ENCODE measurements at places on chromosomes 6 and 20.

- DNase-seq = no peak
These were observed 27.1 kb downstream of the PRND start for GRCh38 chr20:4748847-4749246.

GRCh38 chr20:23374441-23374840 lies 12.5 kb downstream of the GZF1 start:
- no peak for DNase-seq

- DNase-seq = no peak
These were observed 215.7 kb downstream of the CDC5L start for GRCh38 chr6:44603044-44603686.

- DNase-seq = no peak
These were observed 42.2 kb downstream of the FLRT3 start for GRCh38 chr20:14295238-14295637.

DNA sequence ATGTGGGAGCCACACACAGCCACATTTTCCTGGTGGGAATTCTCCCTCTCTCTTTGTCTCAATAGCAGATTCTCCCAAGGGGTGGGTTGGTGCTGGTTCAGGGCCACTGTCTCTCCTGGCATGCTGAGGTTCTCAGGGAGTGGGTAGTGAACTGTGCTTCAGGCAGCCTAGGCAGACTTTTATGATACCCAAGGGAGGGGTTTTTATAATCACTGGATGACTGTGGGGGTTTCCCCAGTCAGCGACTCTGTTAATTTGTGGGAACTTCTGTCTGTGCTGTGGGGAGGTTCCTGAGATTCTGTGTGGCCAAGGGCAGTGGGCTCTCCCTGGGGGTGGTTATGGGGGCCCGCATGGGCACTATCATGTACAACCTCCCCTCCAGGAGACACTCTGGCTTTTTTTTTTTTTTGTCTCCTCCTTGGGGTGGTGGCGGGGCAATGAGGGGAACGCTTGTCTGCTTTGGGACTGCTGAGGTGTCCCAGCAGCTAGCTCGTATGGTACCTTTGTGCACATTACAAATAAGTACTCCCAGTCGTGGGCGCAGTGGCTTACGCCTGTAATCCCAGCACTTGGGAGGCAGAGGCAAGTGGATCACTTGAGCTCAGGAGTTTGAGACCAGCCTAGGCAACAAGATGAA lies 10.0 kb downstream of the PTK7 start:
- DNase-seq = no peak

- DNase-seq = no peak
These were observed 47.8 kb downstream of the ELOVL5 start for GRCh38 chr6:53300656-53301551.

DNA sequence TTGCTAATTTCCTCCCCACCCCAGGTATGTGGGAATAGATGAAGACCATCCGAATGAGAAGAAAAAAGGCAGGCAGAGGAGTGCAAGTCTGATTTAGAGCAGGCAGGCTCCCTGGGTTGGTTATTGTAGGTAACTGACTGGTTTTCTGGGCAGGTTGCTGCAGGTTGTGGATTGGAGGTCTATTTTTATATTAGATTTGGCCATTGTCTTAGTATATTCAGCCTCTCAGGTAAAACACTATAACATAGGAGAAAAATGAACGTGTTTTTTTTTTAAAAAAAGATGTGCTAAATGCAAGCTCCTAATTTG lies 492 bp upstream of the TBC1D7 start:
- DNase-seq = no peak

DNA sequence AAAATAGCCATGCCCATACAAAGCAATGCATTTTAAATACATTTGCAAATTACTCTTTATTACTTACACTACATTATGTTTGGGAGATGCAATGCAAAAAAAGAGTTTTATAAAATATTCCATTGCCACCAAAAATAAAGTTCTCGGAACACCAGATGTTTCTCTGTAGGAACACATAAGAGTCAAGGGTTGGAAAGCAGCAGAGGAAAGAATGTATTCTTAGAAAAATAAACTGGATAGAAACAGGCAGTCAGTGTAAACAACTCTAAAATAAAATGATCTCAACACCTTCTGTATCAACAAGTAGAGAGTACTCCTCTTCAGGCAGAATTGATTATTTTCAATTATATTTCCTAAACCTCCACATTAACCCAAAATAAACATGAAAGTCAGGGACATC lies 28.1 kb downstream of the KIF13A start:
- no peak for DNase-seq
